ENCODE measurements at places on chromosomes 12 and 14.

- DNase-seq, result no peak
Measured at GRCh38 chr14:103085106-103086091, 1.4 kb downstream of the LBHD2 start.

DNA sequence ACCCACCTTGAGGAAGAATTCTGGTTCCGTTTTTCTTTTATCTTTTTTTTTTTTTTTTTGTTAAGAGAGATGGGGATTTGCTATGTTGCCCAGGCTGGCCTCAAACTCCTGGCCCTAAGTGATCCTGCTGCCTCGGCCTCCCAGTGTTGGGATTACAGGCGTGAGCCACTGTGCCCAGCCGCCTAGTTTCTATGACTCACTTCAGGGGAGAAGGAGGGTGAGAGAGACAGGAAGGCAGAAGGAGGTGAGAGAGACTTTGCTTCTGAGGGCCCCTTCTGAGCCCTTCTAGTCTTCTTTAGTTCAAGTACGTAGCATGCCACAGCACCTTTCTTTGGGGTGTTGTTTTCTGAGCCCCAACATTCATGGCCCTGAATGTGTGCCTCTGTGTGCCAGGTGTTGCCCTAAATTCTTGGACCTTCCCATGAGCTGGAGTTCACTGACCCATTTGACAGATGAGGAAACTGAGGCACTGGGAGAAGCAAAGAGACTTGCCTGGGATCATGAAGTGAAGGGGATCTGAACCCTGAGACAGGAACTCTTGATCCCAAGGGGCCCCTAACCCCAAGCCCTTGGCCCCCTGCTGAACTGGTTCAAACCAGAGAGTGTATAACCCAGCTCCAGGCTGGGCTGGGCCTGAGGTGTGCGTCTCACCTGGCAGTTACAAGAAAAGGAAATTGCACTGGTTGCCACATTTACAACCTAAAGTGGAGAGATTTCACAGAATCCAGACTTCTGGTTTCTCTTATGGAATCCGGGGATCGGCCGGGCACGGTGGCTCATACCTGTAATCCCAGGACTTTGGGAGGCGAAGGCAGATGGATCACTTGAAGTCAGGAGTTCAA lies 20.8 kb downstream of the SH2B3 start:
- DNase-seq, result no peak

- no peak for DNase-seq
Measured at GRCh38 chr14:24853446-24853845, 196.5 kb downstream of the STXBP6 start.

DNA sequence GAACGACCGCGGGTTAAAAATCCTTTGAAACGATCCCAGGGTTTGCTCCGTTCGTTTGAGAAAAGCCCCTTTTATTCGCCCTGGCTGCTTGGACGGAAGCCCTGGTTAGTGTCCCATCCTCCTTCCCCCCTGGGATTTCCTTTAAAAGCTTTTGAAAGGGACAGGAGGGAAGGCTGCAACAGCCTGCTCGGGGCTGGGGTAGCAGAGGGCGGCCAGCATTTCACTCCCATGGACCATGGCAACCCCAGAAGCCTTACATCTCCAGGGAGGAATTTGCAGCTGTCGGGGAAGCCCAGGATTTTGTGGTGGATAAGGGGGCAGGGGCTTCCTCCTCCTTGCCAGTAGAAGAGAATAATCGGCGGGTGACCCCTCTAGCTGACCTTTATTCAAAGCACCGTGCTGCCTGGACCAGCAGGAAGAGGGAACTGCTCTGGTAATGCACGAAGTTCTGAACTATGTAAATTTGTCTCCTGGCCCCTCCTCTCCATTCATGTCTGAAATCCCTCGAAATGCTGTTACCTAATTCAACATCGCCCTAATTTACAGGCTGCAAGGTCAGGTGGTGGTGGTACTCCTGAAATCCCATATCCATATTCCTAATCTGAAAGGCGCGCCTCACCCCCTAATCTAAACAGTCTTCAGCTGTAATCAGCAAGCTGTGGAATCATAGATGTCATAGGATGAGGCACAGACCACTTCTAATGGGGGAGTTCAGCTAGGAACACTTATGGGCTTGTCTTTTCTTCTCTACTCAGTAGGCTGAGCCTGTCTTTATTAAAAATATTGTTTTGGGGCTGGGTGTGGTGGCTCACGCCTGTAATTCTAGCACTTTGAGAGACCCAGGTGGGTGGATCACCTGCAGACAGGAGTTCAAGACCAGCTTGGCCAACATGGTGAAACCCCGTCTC lies 1.0 kb upstream of the CLIP1 start:
- no peak for DNase-seq

DNA sequence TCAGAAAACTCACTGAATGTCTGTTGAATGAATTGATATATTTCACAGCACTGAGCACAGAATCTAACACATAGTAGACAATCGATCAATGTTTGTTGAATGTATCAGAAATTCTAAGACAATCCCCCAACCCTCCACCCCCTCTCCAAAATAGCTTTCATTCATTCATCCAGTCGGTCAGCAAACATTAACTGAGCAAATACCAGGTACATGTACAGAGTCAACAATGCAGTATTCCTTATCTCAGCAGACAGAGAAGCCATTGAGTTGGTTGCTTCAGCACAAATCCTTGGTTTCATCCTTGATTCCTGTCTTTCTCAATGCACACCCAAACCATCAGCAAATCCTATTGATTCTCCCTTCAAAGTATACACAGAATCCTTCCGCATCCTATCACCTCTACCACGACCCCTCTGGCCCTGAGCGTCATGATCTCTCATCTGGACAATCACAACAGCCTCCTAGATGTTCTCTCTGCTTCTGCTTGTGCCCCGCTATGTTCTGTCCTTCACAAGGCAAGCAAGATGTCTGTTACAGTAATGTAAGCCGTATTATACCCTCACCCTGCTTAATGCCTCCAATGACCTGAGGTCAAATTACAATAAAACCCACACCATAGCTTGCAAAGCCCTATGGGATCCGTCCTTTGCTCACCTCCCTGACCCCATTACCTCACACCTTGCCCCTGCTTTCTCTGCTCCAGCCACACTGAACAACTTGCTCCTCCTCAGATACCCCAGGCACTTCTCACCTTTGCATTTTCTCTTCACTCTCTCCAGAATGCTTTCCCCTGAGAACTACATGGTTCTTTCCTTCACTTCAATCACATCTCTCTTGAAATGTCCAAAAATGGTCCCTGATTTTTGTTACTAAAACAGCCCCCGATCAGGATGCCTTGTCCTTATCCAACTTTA lies 738.1 kb upstream of the TBX3 start:
- DNase-seq, result no peak

DNA sequence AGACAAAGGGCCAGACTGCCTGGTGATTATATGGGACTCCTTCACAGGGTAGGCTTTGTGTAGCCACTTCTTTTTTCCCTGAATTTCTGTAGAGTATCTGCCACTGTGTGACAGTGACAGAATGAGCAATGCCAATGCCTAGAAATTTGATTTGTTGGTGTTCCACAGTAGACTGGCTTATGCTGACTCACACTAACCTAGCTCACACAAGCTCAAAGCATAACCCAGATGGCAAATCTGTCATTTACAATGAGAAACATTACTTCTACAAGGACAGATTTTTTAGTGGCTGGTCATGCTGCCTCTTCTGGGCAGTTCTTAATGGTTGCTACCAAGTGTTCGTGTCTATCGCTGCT lies 15.9 kb downstream of the CFAP251 start:
- DNase-seq, result no peak

DNA sequence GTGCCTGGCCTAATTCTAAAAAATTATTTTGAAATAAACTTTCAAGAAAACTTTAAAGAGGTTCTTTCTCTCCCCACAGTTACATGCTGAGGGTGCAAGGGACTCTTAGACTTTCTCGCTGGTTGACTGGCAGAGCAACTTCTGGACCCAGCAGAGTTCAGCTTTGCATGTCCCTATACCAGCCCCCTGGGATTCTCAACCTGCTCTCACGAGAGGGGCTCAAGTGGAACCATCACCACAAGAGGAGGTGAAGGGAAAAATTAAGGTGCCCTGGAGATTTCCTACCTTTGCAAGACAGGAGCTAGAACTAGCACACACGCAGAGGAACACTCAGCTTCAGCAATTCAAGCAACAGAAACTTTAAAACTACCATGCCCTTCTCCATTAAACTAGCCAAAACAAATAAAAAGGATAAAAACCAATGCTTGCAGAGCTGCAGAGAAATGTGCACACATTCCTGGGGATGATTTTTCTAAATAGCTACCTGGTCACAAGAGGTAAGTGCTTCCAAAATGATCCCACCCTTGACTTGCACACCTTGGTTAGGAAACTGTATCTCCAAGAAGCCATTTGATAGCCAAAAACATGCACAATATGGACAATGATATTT lies 2.5 kb downstream of the HVCN1 start:
- DNase-seq, result no peak

GRCh38 chr12:132336451-132337413 lies 7.3 kb upstream of the GALNT9 start:
- DNase-seq, result no peak

DNA sequence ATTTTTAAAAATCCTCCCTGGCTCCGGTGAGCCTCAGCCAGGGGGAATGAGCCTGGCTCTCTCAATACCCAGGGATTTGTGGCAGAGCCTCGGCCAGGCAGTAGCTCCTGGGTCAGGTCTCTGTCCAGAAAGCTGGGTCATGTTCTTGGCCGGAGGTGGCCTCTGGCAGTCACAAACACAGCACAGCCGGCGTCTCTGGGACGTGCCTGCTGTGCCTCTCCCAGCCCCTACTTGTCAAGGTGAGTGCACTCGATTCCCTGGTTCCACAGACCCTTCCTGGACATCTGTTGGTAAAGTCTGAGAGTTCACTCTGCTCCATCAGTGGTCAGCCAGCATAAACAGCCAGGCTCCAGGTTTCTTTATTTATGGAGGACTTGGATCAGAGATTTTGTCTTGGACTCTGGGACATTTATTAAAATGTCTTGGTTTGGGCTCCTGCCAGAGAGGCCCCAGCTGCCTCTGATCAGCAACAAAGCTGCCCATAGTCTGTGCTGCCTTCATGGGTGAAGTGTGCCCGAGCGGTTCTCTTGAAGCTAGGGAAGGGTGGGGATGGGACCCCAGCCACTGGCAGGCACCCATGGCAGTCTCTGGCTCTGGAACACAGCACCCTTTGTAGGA lies 56.7 kb downstream of the DGLUCY start:
- DNase-seq, result no peak

DNA sequence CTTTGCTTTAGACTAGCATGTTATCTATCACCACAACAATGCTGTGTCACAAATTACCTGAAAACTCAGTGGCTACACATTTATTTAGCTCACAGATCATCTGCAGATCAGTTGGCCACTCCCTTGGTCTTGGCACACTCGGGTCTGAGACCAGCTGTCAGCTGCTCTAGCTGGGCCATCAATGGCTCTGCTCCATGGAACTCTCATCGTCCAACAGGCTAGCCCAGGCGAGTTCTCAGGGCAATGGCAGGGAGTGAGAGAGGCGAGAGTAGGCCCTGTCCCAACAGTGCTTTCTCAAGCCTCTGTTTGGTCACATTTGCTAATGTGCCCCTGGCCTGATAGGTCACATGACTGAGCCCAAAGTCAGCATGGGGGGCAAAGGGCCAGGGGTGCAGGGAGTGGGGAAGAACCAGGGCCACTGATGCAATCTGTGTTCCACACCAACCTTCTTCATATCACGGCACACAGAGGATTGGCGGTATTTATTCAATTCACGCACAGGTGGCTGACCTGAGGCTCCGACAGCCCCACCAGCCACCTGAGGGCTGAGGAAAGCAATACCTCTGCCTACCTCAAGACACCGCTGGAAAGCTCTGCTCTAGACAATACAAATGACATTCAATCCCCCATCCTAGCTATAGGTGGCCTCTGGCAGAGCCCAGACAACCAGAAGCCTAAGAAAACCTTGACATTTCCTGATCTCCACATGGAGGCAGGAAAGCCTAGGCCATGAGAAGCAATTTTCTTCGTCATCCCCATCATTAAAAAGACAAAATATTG lies 82.5 kb downstream of the NT5DC3 start:
- DNase-seq, result no peak

GRCh38 chr12:4273652-4274395 lies at the start of gene CCND2:
Gene CCND2 (plus strand): TSS chr12:4273762. CDS start chr12:4274041, 279 bp downstream.
- DNase-seq, result peak; percentile 57

DNA sequence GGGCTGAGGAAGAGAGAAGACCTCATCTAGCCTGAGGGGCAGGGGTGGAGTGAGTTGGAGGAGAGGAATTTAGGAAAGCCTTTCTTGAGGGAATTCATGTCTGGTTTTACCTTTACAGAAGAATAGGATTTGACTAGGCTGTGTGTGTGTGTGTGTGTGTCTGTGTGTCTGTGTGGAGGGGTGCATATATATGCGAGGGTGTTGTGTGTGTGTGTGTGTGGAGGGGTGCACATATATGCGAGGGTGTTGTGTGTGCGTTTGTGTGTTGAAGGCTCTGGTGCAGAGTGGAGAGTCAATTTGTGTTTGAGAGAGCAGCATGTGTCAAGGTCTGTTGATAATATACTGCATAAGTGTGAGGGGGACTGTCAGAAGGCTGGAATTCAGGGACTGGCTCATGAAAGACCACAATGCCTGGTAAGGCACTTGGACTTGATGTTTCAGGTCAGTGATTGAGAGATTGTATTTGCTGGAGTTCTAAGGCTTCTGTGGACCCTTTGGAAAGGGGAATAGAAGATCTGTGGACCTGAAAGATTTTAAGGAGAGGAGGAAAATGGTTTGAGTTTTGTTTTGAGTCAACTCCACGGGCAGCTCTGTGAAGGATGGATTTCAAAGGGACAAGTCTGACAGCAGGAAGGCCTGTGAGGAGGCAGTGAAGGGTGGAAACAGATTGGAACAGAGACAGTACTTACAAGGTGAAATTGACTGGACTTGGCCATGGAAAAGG lies 34.6 kb downstream of the TBC1D30 start:
- DNase-seq, result no peak

DNA sequence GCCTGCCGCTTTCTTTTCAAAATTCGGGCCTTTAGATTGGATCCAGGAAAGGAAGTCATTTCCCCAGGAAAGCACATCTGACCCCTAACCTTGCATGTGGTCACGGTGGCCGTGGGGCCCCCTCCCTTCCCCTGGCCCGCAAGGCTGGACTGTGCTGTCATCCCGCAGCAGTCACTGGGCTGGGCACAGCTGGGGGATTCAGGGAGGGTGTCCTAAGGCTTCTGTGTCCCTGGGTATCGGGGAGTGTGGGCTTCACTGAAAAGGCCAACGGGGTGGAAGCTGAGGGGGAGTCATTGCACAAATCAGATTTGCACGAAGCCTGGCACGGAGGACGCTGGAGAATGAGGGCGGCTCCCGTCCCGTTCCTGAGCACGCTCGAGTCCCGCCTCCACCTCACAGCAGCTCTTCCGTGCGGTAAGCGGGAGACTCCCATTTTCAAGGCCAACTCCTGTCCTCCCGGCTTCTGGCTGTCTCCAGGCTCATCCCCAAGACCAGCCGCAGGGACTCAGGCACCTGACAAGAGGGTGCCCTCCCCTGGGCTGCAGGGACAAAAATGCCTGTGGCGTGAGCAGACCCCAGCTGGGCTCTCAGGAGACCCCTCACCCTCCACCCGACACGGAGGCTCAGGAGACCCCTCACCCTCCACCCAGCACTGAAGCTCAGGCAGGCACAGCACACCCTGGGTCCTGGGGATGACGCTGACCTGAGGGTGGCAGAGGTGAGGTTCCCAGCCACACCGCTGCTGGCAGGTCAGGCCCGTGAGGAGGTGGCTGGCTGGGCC lies 9.6 kb downstream of the XRCC3 start:
- DNase-seq, result no peak

GRCh38 chr12:2628401-2628800 lies 166.4 kb upstream of the FKBP4 start:
- DNase-seq, result no peak

GRCh38 chr12:101823039-101823438 lies 7.7 kb downstream of the GNPTAB start:
- no peak for DNase-seq

GRCh38 chr12:48788854-48789775 lies at the start of gene ADCY6:
Gene ADCY6 (minus strand): TSS chr12:48789089. CDS start chr12:48783434, 5,655 bp downstream.
- DNase-seq, result no peak
